ENCODE measurements at places on chromosomes 2 and 18.

DNA sequence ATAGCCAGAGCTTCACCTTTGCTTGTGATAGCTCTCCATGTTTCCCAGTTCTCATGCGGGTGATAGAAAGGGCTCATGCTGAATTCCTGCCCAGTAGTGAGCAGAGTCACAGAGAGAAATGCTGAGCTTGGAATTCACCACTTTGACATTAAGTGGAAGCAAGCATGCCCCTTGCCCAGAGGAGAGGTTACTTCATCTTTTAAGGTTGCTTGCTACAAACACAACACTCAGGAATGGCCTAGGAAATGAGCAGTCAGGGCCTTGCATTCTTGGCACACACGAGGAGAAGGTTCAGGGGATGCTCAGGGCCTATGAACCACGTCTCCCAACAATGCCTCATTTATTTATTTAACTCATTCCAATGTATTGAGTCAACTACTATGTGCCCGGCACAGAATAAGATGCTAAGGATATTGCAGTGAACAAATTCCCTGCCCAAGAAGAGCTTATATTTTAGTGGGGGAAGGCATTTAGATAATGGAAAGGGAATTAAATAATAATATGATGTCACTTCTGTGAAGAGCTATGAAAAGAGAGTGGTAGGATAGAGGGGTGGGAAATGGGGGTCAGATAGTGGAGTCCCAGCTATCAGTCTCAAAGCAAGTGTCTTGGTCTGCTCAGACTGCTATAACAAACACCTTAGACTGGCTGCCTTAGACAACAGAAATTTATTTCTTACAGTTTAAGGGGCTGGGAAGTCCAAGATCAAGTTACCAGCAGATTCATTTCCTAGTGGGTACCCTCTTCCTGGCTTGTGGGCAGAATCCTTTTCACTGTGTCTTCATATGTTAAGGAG is 42.1 kb downstream of the DDX18 start:
- no peak for DNase-seq

- DNase-seq = no peak
Measured at GRCh38 chr2:17557596-17557995, 17.1 kb downstream of the VSNL1 start.

- DNase-seq = no peak
Measured at GRCh38 chr2:152600051-152600657, 117.1 kb downstream of the PRPF40A start.

DNA sequence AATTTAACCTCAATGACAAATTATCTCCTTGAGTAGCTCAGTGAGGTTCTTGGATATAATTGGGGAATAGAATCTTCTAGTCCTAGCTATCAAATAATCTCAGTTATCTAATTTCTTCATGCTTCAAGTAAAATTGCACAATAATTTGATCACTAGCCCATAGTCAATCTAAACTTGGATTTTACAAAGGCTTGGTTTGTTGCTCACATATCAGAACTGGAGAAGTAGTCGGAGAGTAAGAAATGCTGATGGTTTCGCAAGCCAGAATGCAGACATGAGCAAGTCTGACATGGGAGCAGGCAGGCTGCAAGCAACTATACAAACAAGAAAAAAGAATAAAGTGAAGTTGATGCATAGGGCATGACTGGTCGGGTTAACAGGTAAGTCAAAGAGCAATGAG is 11.7 kb upstream of the PDE11A start:
- no peak for DNase-seq

DNA sequence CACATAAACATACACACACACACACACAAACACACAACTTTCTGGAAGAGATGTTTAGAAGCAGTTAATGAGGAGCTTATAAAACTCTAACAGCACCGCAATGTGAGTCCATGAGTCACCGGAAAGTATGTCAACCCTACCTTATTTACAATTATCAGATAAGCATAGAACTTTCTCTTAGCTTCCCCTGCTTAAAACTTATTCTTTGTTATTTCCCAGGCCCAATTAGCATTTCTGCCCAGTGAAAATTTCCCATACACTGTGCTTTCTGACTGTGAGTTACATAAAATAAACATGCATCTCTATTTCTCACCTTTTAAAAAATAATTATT is 737.6 kb downstream of the LRP1B start:
- DNase-seq = no peak

- no peak for DNase-seq
Measured at GRCh38 chr18:63859781-63860475, 27.6 kb upstream of the SERPINB2 start.

- DNase-seq = no peak
Measured at GRCh38 chr2:203453858-203454451, 81.1 kb downstream of the RAPH1 start.

DNA sequence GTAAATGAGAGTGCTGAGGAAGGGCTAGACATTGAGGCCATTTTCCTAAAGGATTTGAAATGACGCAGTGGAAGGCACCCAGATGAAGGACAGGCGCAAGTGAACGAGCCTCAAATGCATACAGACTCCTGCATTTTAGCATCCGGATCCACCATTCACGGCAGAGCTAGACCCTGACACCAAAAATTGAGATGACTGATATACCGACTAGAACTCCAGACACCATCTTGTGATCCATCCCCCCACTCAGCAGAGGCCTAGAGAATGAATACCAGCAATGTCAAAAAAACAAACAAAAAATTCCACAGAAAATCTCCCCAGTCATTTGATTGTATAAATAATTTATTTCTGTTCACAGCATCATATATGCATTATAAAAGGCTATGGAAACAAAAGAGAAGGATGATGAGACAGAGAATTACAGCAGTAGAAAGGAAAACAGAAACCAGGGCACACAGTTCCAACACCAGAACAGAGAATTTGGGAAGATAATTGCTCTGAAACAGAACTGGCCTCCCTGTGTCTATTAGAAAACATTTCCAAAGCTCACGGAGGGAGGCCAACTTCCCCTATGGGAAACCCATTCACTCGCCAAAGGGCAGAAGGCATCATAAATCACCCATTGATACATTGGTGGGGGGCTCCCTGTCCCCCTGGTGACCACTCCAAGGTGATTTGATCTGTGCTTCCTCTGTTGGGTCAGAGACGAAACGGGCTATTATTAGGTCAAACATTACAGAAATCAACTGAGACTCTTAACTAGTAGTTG is 4.0 kb downstream of the ARL4C start:
- DNase-seq = no peak

DNA sequence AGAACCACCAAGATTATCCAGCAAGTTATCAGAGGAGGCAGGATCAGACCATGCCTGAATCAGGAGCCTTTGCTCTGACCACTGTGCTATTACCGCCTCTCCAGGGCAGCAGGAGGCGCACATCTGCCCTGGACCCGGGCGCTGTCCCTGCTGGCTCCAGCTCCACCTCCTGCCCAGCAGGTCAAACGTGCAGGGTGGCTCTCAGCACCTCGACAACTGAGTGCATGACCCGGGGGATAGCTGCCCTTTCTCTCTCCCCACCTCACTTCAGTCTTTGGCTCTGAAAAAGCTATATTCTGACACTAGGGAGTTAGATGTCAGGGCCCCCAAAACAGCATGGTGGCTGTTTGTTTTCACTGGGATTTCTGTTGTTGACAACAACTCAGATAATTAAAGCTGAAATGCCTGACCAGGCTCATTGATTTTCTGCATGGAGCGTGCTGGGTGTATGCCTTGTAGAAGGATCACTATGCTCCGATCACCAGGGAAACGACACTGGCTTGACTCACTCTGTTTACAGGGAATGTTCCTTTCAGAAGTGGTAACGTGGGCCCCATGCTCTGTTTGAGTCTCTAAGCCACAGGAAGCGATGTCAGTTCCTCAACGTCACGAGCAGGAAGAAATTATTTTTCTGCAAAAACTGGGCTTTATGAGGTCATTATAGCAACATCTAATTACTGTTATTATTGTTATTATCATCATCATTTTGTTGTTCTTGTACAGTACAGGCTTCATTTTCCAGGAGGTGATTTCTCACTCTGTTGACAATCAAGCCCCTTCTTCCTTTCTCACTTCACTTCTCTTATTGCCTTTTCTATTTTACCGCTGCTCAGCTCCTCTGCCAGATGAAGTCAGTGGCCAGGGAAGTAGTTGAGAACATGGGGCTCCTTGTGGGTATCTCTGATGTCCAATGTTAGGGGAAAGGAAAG is 125.6 kb downstream of the PLB1 start:
- DNase-seq = peak; percentile 40

GRCh38 chr2:158498749-158499136 is 42.0 kb downstream of the PKP4 start:
- DNase-seq = no peak

- DNase-seq = no peak
Measured at GRCh38 chr2:148026573-148026972, 5.7 kb downstream of the MBD5 start.

GRCh38 chr2:205054789-205055188 is 509.5 kb downstream of the PARD3B start:
- DNase-seq = no peak

DNA sequence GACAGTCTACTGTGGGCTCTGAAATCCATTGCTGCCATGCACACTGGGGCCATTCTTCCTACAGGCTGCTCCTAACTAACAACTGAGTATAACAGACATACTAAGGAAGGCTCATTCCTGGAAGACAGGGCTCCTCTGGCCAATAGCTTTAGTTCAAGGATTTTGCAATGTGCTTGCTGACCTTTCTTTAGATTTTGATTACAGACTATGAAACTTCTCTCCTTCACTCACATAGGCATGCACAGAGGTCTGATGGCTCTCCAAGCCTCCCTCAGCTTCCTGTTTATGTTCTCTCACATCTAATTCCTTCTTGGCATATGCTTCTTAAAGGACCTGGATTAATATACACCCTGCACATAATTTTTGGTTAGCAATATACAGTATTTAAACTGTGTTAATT is 34.4 kb upstream of the ROCK1 start:
- DNase-seq = no peak

- DNase-seq = no peak
Measured at GRCh38 chr18:79595876-79596374, 83.7 kb upstream of the CTDP1 start.

- DNase-seq = no peak
Measured at GRCh38 chr18:49762191-49763077, 50.9 kb downstream of the ACAA2 start.

- DNase-seq = no peak
Measured at GRCh38 chr2:9231291-9232165, 24.9 kb downstream of the ASAP2 start.

- no peak for DNase-seq
Measured at GRCh38 chr18:8842506-8842905, 137.2 kb downstream of the MTCL1 start.

DNA sequence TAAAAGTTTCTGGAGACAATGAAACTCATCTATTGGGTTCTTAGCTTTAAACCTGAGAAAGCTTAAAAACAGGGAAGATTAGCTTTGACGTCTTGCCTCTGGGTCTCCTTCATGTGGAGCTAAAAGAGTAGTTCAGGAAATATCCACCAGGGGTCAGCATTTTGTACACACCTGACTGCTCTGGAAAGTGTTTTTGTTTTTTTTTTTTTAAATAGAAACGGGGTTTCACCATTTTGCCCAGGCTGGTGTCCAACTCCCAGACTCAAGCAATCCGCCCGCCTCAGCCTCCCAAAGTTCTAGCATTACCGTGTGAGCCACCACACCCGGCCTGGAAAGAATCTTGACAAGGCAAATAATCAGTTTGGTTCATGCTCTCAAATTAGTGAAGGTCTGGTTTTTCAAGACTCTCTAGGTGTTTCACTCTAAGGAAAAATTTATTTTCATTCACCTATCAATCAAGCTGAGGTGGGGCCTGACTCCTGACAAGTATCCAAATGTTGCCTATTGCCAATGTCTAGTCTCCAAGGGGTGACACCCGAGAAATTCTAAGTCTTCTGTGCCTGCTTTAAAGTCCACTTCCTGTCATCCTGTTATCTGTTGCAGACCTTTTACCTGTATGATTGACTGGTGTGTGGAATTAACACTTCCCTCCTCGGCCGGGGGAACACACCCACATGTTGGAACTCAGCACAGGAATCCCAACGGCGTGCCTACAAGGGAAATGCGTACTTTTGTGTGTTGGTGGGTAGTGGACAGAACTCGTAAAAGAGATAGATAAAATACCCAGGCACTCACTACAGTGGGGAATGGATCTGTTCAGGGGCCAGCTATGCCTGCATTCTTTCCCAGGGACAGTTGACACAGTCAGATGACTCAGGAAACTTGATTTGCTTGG is 11.3 kb downstream of the IL1RN start:
- no peak for DNase-seq

DNA sequence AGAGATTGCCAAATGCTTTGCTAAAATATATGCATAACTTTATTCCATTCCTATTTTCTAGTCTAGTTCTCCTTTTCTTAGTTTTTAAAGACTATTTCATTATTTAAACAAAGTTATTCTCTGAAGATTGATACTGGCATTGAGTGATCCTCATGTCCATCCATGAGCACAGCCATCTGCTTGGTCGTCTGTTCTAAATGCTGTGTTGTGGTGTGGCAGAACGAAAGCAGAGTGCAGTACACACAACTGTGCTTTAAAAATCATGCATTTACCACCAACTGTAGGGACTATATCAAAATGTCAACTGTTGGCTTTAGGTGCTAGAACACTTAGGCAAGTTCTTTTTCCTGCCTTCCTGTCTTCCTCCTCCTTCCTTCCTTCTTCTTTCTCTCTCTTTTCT is 226.6 kb downstream of the ACKR3 start:
- no peak for DNase-seq
